SJCRH30 (cell line): ENCODE measurements at places on chromosomes 7 and 10. TPM values are rescaled to one million over a fixed set of nuclear protein-coding genes. Genes with fewer than 3 reads are reported as not detected.

GRCh38 chr10:112912410-112912928, 37.6 kb upstream of the TCF7L2 start:
- peak; percentile 36 for DNase-seq

DNA sequence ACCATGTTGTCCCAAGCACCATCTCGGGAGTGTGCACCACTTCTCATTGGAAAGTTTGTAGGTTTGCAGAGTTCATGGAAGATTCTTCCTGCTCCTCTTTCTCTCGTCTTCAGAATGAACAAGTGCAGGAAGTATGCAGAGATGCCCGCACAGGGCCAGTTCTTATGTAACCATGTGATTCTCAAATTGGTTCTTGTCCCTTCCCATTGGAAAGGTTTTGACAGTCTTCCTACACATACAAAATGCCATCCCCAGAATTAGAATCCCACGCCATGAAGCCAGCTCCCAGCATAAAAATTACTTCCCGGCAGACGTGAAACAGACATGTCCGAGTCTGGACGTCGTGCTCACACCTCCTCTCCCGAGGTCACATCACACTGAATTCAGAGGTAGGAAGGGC, 251.6 kb downstream of the ELMO1 start:
- no peak for DNase-seq

DNA sequence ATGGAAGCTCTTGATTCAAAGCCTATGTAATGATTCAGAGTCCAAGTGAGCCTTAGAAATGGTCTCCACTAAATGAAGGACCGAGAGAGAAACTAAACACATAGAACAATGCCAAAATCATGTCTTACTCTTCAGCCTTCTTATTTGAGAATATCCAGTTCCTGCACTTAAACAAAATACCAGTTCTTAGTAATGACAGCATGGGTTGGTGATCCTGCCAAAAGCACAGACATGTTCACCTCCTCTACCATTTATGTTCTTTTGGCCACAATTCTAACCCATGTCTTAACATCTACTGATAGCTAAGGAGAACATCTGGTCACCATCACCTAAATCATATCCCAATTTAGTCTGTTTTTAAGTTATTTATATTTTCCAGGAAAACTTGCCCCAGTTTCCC, 239.6 kb upstream of the PTN start:
- DNase-seq: no peak

GRCh38 chr10:76763376-76763775, 874.2 kb downstream of the KCNMA1 start:
- DNase-seq: no peak

DNA sequence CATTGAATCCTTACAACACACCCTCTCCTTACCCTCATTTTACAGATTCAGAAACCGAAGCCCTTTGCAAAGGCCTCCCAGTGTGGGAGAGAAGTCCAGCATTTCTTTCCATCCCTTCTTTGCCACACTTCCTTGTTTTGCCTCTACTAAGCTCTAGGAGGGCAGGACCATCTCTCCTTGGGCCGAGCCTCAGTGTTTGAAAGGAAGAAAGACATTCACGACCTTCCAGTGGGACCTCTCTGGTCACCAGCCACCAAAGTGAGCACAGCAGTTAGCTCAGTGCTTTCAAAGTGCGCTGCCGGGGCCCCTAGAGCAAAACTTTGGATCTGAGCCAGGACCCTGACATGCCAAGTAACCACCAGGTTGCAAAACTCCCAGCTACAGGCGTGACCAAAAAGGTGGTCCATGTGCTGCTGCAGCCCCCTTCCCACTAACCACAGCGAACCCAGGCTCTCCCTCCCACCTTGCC, 12.4 kb downstream of the CTBP2 start:
- DNase-seq: peak; percentile 67

CHRM2 gene
- not detected in 2 replicates for total RNA-seq

GRCh38 chr7:110573862-110574528, 516.9 kb upstream of the LRRN3 start:
- no peak for DNase-seq

DNA sequence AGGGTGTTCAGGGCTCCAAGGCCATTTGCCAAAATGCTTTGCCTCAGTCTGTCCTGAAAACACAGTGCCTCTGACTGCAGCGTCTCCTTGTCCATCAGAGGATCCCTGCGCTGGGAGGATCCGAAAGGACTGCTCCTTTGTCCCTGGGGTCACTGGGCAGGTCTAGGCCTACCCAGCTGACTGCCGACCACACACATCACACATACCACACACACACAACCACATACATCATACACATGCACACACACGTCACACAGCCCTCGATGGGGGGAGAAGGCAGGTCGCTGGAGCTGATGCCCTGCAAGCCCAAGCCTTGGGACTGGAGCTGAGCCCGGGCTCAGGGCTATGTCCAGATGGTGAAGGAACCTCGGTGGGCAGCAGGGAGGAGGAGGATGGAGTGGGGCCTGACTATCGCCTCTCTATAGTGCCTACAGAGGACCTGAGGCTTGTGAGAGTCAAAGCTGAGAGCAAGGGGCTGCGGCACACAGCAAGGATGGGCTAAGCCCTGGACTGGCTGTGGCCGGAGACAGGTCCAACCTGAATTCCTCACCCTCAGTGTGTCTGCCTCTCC, 29.1 kb downstream of the GPRIN2 start:
- no peak for DNase-seq

EGFR gene
- total RNA-seq: 7.3 and 8.3 TPM in 2 replicates

- peak; percentile 83 for DNase-seq
Observed at GRCh38 chr10:84244651-84245270, at the start of gene RGR. Gene RGR, plus strand, starts transcription at chr10:84245053. Its CDS starts 38 bp downstream, at chr10:84245091.

DNA sequence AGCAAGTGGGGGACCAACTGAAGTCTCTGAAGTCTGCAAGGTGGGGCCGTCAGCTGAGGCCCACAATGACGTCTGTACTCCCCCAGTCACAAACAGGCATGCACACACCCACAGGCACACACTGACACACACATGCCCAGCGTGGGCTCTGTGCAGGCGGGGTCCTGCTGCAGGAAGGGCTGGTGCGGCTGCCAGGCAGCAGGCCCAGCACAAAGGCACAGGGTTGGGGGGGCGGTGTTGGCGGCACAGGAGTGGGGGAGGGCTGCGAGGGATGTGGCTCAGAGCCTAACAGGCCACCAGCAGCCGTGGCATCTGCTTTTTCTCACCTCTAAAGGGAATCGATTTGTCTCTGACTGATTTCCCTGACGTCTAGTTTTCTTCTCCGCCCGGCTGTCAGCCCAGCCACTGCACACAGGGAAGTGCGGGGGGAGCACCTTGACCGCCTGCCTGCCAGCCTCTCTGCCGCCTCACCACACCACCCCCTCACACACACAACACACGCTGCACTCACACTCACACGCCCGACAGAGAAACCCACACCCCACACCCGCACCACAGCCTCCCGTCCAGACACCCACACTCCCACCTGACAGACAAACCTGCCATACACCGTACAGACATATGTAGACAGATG, 43.5 kb upstream of the ZMIZ1 start:
- DNase-seq: no peak

C7orf33 gene
- total RNA-seq: 0.13 and 0.53 TPM in 2 replicates

HABP2 gene
- not detected in 2 replicates for total RNA-seq

GRCh38 chr7:102890971-102891692, 21.7 kb upstream of the LRRC17 start:
- DNase-seq: no peak

SPRN gene
- not detected in 2 replicates for total RNA-seq

GPNMB gene
- 0.85 and 1.3 TPM in 2 replicates for total RNA-seq

- no peak for DNase-seq
Observed at GRCh38 chr10:34171957-34172527, 643.1 kb downstream of the PARD3 start.

DNA sequence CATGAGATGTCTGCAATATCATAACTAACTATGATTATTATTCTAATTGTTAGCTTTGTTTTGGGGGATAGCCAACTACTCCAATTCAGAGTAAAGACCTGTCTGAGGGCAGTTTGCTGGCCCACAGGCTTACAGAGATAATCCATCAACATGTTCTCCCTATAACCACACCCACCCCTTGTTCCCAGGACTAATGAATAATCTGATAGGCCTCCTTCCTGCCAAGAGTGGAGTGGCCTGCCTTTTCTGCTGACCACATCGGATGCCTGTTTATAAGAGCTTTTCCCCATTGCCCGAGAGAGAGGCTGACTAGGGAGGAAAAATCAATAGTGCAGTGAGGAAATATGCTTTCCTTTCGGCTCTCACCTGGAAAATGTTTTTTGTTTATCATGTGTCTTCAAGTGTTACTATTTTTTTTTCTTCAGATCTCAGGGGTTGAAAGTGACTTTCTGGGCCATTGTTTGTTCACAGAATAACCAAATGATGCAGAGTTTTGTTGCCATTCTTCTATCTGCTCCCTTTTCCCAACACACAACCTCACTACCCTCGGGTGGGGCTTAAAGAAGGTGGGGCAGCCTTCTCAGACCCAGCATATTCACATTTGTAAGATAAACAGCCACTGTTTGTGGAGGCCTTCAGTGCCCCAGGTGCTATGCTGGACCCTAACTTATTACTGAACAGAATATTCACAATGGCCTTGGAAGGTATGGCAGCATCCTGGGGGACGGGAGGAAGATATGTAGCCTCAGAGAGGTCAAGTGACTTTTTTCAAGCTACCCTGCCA, 38.4 kb downstream of the PLPP4 start:
- no peak for DNase-seq

CAMK2G gene
- 25.2 and 30.2 TPM in 2 replicates for total RNA-seq

DNA sequence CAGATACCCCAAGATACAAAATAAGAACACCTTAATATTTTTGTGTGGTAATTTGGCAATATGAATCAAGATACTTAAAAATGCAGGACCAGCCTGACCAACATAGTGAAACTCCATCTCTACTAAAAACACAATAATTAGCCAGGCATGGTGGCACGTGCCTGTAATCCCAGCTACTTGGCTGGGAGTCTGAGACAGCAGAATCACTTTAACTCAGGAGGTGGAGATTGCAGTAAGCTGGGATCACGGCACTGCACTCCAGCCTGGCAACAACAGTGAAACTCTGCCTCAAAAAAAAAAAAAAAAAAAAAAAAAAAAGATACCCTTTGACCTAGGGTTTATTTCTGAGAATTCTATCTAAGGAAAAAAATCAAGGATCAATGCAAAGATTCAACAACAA, 450.7 kb downstream of the SORCS1 start:
- no peak for DNase-seq

SUMF2 gene
- 73.9 and 78.9 TPM in 2 replicates for total RNA-seq

EIF3A gene
- total RNA-seq: 170 and 192 TPM in 2 replicates

NUTM2D gene
- 0.59 and 0.89 TPM in 2 replicates for total RNA-seq

DNA sequence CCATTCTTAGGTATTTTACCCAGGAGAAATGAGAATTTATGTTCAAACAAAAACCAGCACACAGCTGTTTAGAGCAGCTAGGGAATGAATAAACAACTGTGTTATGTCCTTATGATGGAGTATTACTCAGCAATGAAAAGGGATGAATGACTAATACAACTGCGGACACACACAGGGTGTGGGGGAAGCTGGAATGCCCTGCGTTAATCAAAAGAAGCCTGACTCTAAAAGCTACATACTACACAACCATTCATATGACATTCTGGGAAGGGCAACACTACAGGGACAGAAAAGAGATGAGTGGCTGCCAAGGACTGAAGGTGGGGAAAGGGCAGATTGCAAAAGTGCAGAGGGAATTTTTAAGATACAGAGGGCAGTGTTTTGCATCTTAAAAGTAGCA, 64.0 kb downstream of the DLG5 start:
- no peak for DNase-seq

- no peak for DNase-seq
Observed at GRCh38 chr10:24694086-24694485, 29.6 kb downstream of the ARHGAP21 start.

GRCh38 chr7:155991470-155991869, 179.2 kb upstream of the SHH start:
- DNase-seq: no peak

SPDYE6 gene
- total RNA-seq: not detected in 2 replicates

DNA sequence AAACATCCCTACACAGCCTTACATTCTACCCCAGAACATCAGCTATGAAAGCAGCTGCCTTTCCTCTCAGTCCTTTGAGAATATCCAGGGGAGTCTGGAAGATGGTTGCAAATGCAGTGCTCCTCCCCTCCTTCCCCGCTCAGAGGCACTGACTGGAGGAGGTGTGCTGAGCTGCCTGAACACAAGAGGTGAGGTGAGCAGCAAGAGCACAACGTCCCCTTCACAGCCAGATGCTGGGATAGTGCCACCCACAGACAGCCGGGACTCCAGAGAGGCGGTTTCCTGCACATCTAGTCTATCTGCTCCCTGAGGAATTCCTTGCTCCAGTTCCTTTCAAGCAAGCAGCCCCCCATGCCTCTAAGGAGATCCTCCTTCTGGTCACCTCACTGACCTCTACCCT, 74.2 kb downstream of the EZH2 start:
- no peak for DNase-seq

DNA sequence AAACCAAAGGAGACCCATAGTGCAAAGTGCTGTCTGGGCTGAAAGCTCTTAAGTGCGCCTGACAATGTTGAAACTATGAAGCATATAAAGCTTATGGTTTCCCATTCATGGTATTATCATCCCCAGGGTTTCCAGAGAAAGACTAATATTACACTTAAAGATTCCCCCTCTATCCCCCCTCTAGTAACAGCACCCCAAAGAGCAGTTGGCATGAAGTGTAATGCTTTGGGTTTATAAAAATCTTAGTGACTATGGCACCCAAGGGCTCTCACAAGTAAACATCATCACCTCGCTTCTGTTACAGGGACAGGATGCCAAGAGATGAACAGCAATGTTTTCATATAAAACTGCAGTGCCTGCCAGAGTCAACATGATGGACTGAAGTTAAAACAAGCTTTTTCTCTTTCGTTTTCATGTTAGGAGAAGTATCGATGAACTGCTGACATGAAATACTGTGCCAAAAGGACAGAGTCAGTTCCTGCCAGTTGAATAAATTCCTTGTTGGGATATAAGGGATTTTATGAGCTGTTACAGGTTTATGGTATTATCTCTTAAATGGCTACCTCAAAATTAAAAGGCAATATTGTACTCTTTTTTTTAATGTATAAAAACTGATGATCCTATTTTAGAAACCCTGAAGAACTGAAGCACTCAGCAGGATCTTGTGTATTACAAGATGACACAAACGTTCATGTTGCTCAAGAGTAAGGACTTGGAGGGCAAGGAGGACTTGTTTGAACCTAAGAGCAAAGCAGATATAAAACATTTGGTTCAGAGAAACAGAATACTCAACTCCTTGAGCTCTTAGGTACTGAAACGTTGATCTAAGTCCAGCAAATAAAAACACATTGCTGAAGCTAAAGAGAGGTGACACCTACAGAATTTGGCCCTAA, 203.7 kb upstream of the IMMP2L start:
- no peak for DNase-seq

PAX4 gene
- not detected in 2 replicates for total RNA-seq

GRCh38 chr10:30704026-30704600, 74.6 kb upstream of the LYZL2 start:
- DNase-seq: no peak

DNA sequence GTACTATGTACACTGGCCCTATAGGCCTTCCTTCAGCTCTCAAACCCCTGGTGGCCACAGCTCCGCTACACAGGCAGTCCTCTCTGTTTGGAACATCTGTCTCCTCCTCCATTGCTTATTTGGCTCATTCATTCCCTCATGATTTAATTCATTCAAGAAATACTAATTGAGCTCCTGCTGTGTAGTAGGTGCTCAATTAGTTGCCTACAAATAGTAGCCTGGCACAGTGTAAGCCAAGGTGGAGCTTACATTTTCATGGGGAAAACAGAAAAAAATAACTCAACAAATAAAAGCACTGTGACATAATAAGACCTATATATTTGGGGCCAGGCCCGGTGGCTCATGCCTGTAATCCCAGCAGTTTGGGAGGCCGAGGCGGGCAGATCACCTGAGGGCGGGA, 3.4 kb upstream of the FIS1 start:
- no peak for DNase-seq

- no peak for DNase-seq
Observed at GRCh38 chr10:72502581-72502980, 123.3 kb downstream of the MICU1 start.
